ENCODE measurements at places on chromosomes 5 and 9. TPM values are rescaled to one million over a fixed set of nuclear protein-coding genes. Genes with fewer than 3 reads are reported as not detected.

Gene EQTN
- 0.33 TPM for polyA plus RNA-seq

Gene NUDCD2
- 59.8 TPM for polyA plus RNA-seq

Gene SOWAHA
- polyA plus RNA-seq = 4.8 TPM

Gene ELL2
- 12.2 TPM for polyA plus RNA-seq

Gene WDR36
- polyA plus RNA-seq = 12.6 TPM

Gene PPIC
- 29.0 TPM for polyA plus RNA-seq

Gene IFNK
- not detected for polyA plus RNA-seq

Gene RPL37
- polyA plus RNA-seq = 1,005 TPM

Gene IQGAP2
- polyA plus RNA-seq = 10.5 TPM

Gene NPR3
- 6.8 TPM for polyA plus RNA-seq

Gene ZMAT2
- 103 TPM for polyA plus RNA-seq

Gene NDUFS6
- 92.2 TPM for polyA plus RNA-seq

Gene HRCT1
- polyA plus RNA-seq = 1.2 TPM

Gene PKD2L2
- polyA plus RNA-seq = 0.21 TPM

Gene PCDHGC5
- 5.4 TPM for polyA plus RNA-seq

Gene LCN15
- polyA plus RNA-seq = not detected

Gene BARHL1
- polyA plus RNA-seq = 3.2 TPM

Gene NCBP1
- polyA plus RNA-seq = 46.4 TPM

Gene RASGRF2
- 10.3 TPM for polyA plus RNA-seq

Gene PTTG1
- 41.6 TPM for polyA plus RNA-seq

Gene INSL6
- 0.35 TPM for polyA plus RNA-seq

Gene NR5A1
- polyA plus RNA-seq = 0.09 TPM

Gene CTXN3
- 9.6 TPM for polyA plus RNA-seq

Gene MYOT
- 6.9 TPM for polyA plus RNA-seq

Gene TNC
- 157 TPM for polyA plus RNA-seq

Gene SERF1A
- 18.3 TPM for polyA plus RNA-seq

Gene PNPLA7
- 6.6 TPM for polyA plus RNA-seq

Gene C9orf40
- polyA plus RNA-seq = 15.1 TPM

Gene PTPN3
- polyA plus RNA-seq = 6.3 TPM

Gene CAMK4
- polyA plus RNA-seq = 30.7 TPM

Gene DDX4
- 0.24 TPM for polyA plus RNA-seq

Gene TPPP
- polyA plus RNA-seq = 64.0 TPM

Gene SUSD1
- polyA plus RNA-seq = 14.8 TPM

Gene PANK3
- 76.2 TPM for polyA plus RNA-seq

Gene RETREG1
- 44.9 TPM for polyA plus RNA-seq

Gene ZNF367
- polyA plus RNA-seq = 7.1 TPM

Gene CACFD1
- polyA plus RNA-seq = 53.7 TPM

Gene LOX
- 10.0 TPM for polyA plus RNA-seq

Gene OR2S2
- not detected for polyA plus RNA-seq

Gene GKAP1
- 25.2 TPM for polyA plus RNA-seq

Gene FREM1
- polyA plus RNA-seq = 31.1 TPM

Gene PPP2R2B
- polyA plus RNA-seq = 211 TPM

Gene PRR16
- polyA plus RNA-seq = 5.7 TPM

Gene SMIM3
- polyA plus RNA-seq = 10.5 TPM

Gene PCDHGB4
- polyA plus RNA-seq = 16.0 TPM
